ENCODE measurements at places on chromosomes 7 and 10.

DNA sequence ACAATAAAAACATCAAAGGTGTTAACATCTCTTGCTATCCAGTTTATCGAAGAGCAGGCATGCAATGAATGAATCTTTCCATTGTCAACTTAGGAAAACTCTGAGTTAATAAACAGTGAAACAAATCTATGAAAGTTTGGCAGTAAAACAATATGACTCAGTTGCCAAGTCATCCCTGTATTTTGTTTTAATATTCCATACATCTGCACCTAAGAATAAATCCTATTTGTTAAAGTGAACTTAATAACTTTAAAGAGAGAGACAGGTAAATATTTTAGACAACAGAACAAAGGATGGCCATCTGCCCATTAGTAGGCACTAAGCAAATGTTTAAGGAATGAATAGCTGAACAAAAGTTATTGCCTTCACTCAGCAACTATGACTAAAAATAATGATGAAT lies 700.5 kb upstream of the CELF2 start:
- no peak for DNase-seq

DNA sequence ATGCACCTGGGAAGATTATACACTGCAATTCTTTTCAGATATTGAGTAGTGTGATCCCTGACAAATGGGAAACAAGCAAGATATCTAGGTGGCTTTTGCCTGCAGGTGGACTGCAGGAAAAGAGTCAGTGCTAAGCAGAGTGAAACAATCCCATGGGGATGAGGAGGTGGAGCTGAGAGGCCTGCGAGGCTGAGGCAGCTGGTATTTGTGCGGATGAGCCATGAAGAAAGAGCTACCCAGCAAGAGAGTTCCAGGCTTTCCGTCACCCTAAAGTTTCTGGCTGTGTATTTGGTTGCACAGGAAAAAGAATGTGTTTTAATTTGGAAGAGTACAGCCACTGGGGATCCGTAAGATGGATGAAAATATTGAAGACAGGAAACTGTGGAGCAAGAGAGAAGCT lies 714.1 kb upstream of the COBL start:
- DNase-seq, result no peak

DNA sequence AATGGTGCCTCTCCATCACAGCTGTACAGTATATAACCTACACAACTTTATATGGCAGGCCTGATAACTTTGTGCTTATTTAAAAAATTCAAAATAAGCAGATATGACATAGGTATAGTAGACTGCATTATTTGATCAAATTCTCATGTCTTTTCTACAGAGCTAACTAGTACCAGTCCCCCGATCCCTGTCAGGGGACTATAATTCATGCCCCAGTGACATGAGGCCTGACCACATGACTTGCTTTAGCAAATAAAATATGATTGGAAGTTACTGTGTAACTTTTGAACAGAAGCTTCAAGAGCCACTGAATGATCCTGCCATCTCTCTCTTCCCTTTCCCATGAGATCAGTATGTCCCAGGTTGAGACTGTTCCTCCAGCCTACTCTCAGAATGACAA lies 49.2 kb upstream of the WNT2 start:
- no peak for DNase-seq

DNA sequence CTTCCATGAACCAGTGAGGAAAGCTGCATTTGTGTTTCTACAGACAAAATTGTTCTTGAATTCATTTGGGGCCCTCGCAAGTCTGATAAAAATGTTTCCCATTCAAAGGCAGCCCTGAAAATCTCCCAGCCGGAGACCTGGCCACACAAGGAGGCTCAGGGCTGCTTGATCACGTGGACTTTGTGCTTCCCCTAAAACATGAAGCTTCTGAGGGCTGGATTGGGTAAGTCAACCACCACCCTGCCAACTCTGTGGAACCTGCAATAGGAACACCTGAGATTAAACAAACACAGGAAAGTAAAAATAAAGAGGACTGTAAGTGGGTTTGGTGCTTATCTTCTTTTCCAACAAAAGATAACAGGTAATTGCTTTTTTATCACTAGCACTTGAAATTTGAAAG lies 133.8 kb downstream of the C10orf90 start:
- DNase-seq, result no peak

DNA sequence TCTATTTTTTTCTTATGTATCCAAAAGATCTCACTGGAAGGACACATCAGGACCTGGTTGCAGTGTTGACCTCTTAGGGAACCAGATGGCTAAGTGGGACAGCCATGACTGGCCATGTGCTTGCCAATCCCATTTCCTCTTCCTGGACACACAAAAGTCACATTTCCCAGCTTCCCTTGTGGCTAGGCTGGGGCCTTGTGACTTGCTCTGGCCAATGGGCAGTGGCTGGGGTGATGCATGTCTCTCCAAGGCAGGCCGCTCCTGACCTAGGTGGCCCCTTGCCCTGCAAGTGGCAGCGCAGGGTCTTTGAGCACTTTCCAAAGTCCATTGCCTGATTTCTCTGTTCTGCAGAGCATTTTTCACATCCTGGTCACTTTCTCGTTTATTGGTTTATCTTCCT lies 41.7 kb upstream of the HSPA12A start:
- no peak for DNase-seq

GRCh38 chr7:101391991-101392390 lies 29.3 kb downstream of the COL26A1 start:
- no peak for DNase-seq
